Stimulated activated CD8-positive, alpha-beta memory T cell treated with anti-CD3 and anti-CD28 coated beads, Interleukin-2, amount 100 ng/mL, for 1 hour (primary cell): ENCODE measurements at places on chromosomes 1 and 21.

DNA sequence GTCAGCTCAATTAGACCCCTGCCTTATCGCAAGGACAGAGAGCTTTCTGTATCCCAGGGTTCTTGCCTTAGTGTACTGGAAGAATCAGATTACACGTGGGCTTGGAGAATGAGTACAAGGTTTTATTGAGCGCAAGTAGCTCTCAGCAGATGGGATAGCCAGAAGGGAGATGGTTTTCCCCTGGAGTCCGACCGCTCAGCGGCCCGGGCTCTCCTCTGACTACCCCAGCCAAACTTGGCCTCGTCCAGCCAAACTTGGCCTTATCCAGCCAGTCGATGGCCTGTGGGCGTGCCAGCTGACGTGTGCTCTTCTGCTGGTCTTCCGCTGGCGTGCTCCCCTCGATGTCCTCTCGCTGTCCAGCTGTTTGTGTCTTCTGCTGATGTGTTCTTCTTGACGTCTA lies 136.9 kb downstream of the SYT14 start:
- no peak for DNase-seq

- DNase-seq = no peak
Measured at GRCh38 chr1:31400393-31400792, 12.6 kb upstream of the SERINC2 start.

- DNase-seq = no peak
Measured at GRCh38 chr1:246067432-246068216, 439.5 kb downstream of the SMYD3 start.

- no peak for DNase-seq
Measured at GRCh38 chr1:61279570-61279969, 197.2 kb downstream of the NFIA start.

GRCh38 chr1:228410015-228410414 lies 3.4 kb upstream of the TRIM11 start:
- DNase-seq = no peak

GRCh38 chr1:167938080-167938636 lies 1.3 kb upstream of the MPC2 start:
- DNase-seq = no peak

DNA sequence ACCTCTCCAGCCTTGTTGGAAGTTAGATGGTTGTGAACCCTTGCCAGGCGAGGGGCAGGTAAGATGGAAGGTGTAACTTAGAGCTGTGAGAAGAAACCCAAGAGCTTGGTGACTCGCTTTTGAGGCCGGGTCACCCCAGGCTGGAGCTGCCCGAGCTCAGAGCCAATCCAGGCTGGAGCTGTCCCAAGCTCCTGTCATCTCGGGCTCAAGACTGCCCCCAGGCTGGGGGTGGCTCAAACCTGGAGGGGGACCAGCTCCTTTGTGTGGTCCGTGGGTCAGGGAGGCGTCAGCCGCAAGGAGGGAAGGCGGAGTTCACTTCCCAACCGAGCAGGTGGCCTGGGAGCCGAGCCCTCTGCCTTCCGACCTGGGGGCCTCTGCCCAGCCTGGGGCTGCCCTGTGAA lies 2.0 kb downstream of the HUNK start:
- no peak for DNase-seq

GRCh38 chr1:226093621-226094020 lies 31.1 kb downstream of the H3-3A start:
- DNase-seq = no peak

GRCh38 chr1:192691041-192691440 lies 55.1 kb downstream of the RGS13 start:
- no peak for DNase-seq

DNA sequence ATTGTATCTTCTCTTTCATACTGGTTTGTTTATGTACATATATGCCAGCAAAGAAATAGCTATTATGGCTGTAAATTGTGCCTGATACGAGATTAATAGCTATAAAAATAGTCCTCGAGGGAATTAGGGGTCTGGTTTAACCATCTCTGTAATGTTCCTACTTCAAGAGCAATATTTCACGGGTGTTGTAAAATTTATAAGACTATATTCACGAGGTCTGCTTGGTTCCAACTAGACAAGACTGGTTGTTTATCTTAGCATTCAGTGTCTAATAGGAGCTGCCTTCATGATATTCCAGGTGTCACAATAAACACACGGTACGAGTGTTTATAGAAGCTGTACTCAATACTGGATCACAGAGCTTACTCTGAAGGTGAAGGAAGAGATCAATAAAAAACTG lies 389.9 kb downstream of the SIPA1L2 start:
- DNase-seq = no peak

- DNase-seq = no peak
Measured at GRCh38 chr1:2391931-2392509, 379 bp downstream of the RER1 start.

GRCh38 chr1:84800090-84801073 lies 92.6 kb downstream of the LPAR3 start:
- no peak for DNase-seq
